ENCODE measurements at places on chromosomes 16 and 17. TPM values are rescaled to one million over a fixed set of nuclear protein-coding genes. Genes with fewer than 3 reads are reported as not detected.

GRCh38 chr16:70610273-70611223 lies 35.8 kb upstream of the IL34 start:
- DNase-seq, result no peak
- H3K4me3 ChIP-seq, result no peak overlapping the region
- no peaks in the 10 kb centered on the region for H3K4me1 ChIP-seq
- no peaks in the 10 kb centered on the region for H3K27me3 ChIP-seq

DNA sequence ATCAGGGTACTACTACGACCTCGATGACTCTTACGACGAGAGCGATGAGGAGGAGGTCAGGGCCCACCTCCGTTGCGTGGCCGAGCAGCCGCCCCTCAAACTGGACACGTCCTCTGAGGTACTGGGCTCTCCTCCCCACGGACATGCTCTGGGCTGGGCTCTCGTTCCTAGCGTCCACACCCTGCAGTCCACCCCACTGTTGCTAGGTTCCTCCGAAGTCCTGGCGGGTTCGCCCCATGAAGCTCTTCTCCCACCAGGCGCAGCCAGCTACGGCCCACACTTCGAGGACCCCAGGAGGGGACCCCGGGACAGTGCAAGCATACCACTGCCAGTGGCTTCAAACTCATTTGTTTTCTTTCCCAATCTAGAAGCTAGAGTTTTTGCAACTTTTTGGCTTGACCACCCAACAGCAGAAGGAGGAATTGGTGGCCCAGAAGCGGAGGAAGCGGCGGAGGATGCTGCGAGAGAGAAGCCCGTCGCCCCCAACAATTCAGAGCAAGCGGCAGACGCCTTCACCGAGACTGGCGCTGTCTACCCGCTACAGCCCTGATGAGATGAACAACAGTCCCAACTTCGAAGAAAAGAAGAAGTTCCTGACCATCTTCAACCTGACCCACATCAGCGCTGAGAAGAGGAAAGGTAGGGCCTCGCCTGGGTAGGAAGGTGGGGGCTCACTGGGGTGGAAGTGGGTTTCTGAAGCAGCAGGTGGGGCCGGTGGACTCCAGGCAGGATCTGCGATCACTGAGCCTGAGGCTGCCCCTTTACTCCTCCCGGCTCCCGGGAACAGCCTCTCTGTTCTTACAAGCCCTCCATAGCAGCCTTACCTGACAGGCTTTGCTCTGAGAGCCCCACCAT lies 25.6 kb downstream of the GINS2 start:
- no peak for DNase-seq
- H3K4me1 ChIP-seq, result no peaks in the 10 kb centered on the region
- no peaks in the 10 kb centered on the region for H3K27me3 ChIP-seq
- H3K36me3 ChIP-seq, result peaks cover 76% of the 10 kb centered on the region

Gene PRPSAP2
- 48.3 TPM for total RNA-seq

Gene EFNB3
- 16.0 TPM for total RNA-seq

GRCh38 chr17:35901631-35902175 lies 21.5 kb upstream of the CCL5 start:
- DNase-seq, result no peak
- H3K27me3 ChIP-seq, result no peaks in the 10 kb centered on the region
- no peaks in the 10 kb centered on the region for H3K4me1 ChIP-seq
- no peak overlapping the region for H3K27ac ChIP-seq

- no peak for DNase-seq
- H3K27me3 ChIP-seq, result no peaks in the 10 kb centered on the region
- H3K27ac ChIP-seq, result no peak overlapping the region
- no peaks in the 10 kb centered on the region for H3K36me3 ChIP-seq
Observed at GRCh38 chr17:57963149-57963511, 7.9 kb upstream of the CUEDC1 start.

Gene KRTAP1-5
- not detected for total RNA-seq

Gene DNAAF8
- total RNA-seq, result 0.17 TPM
